ENCODE measurements at places on chromosomes 2 and 18. TPM values are rescaled to one million over a fixed set of nuclear protein-coding genes. Genes with fewer than 3 reads are reported as not detected.

GRCh38 chr2:68103030-68103708, 40.4 kb upstream of the C1D start:
- DNase-seq: no peak

GRCh38 chr2:139214801-139215200, 434.6 kb upstream of the NXPH2 start:
- no peak for DNase-seq

- DNase-seq: no peak
Observed at GRCh38 chr18:47184419-47185050, 8.4 kb upstream of the IER3IP1 start.

- peak; percentile 24 for DNase-seq
Observed at GRCh38 chr2:157874997-157875640, 1.0 kb downstream of the ACVR1 start.

GRCh38 chr2:80246534-80246933, 58.0 kb downstream of the LRRTM1 start:
- no peak for DNase-seq

GRCh38 chr18:31241900-31242409, 76.0 kb upstream of the DSG1 start:
- peak; percentile 77 for DNase-seq

- no peak for DNase-seq
Observed at GRCh38 chr2:21039080-21039556, 4.8 kb downstream of the APOB start.

- no peak for DNase-seq
Observed at GRCh38 chr2:1248187-1248586, 165.1 kb upstream of the TPO start.

DNA sequence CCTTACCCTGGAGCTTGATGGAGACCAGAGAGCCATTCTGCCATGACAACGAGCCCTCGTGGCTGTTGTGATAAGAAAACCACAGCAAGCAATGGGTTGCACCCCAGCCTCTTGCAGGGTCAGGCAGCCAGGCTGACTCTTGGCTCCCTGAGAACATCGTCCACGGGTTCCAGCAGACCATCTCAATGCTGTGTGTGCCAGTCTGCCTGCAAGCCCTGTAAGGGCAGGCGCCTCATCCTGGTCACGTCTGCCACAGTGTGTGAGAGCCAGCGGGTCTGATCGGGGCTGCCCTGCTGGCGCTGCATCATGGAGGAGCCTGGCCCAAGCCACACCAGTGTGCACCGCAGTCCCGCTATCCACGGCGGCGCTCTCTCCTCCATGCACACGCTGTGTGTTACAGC, 71.0 kb upstream of the MGAT4A start:
- no peak for DNase-seq

DNA sequence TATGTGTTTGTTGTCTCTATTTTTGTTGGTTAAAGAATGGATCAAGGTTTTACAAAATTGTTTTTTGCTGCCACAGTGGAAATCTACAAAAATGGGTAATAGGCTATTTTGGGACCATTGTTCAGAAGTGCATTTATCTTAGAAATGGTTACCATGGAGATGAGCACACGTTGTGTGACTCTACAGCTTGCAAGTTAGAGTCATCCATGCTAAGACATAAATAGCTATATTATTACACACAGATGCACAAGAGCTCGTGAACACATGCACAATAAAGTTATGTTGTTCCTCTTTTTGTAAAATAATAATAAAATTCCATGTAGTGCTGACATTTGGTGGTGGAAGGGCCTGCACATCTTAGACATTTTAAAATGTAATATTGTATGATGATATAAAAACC, 15.5 kb upstream of the DUSP19 start:
- no peak for DNase-seq

- no peak for DNase-seq
Observed at GRCh38 chr2:203469546-203469945, 65.6 kb downstream of the RAPH1 start.

DNA sequence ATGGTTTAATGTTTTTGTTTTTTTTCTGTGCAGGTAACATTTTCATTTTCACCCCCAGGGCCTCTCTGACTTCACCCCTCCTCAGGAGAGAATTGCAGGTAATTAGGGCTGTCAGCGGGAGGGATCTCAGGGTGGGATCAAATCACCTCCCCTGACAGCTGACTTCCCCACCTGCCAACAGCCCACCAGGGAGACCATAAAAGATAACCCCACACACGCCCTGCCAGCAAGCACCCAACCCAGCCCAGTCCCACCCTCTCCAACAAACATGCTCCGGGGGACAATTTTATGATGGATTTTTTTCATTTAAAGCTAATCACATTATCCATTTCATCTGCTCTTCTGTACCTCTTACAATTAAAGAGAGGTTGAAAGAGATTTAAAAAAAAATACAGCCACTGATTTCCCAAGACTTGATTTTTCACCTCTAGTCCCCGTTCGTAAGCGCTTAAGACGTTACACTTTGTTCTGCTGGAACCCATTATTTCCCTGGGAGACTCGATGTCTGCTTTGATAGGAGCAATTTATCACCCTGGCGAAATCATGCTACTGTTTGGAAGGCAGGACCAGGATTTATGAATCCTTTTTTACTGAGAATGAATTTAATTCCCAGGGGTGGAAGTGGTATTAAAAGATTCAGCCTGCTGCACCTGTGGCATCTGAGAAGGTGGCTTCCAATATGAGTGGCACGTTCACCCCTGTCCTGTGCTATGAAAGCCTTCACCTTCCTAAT, 232.9 kb upstream of the ID2 start:
- no peak for DNase-seq

DNA sequence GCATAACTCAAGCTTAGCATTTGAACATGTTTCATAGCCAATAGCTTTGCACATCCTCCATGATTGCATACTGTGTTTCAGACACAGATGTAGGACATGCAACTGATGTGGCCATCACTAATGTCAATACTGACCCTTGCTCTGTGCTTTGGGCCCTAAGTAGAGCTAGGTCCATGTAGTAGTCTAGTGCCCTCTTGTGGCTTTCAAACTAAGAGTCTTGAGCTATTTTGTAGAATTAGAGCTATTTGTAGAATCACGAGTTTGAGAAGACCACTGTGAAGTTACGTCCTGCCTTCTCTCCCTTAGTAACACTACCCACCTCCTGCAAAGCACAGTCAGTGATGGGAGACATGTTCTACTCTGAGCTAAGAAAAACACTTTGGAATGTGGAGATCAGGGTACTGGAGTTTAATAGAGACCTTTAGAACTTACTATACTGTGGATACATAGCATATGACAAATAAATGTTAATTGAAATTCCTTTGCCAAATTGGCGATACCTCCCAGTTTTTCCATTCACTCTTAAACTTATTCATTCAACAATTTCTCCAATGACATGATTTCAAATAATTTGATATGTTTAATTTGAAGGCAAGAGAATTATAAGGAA, 306.5 kb upstream of the TNP1 start:
- DNase-seq: no peak

- no peak for DNase-seq
Observed at GRCh38 chr2:1659951-1660565, 84.3 kb downstream of the PXDN start.

- no peak for DNase-seq
Observed at GRCh38 chr2:109703077-109703476, 88.9 kb downstream of the SOWAHC start.

DNA sequence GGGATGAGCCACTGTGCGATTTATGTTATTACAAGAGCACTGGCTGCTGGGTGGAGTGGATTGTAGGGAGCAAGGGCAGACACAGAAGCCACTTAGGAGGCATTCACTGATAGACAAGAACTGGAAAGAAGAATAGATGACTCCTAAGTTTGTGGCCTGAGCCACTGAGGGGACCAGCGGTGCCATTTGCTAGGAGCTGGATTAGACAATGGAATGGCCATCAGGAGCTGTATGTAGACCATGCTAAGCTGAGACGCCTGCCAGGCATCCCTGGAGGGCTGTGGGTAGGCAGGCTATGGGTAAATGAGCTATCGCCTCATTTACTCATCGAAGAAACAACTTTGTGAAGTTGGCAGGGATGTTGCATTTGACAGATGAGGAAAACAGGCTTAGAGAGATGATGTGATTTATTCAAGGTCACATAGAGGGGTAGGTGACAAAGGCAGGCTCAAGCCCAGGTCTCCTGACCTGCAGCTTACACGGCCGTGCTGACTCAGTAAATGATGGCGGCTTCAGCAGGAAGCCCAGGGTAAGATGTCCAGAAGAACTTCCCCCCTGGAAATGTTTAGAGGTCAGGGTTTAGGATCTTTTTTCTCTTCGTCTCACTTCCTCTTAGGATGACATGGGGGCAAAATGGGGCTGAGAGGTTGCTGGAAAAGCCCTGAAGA, 2.8 kb downstream of the MFSD2B start:
- DNase-seq: no peak

DNA sequence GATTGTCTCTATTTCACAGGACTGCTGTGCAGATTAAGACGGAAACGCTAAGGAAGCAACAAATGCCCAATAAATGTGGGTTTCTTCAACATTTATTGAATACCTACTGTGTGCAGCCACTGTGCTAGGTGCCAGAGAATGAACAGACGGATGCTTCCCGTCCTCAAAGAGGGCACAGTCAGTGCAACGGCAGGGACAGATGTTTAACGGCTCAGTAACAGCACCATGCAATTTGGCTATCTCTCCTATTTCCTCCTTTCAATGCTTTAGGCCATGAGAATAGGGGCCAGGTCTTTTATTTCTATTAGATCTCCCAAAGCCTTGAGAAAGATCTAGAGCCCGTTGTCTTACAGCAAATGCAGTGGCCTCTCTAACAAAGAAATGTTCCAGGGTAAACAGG, 7.2 kb downstream of the EDAR start:
- DNase-seq: no peak

GRCh38 chr18:46712406-46712805, 44.4 kb downstream of the ST8SIA5 start:
- no peak for DNase-seq

GRCh38 chr2:226478109-226478809, 321.4 kb downstream of the IRS1 start:
- no peak for DNase-seq

DNA sequence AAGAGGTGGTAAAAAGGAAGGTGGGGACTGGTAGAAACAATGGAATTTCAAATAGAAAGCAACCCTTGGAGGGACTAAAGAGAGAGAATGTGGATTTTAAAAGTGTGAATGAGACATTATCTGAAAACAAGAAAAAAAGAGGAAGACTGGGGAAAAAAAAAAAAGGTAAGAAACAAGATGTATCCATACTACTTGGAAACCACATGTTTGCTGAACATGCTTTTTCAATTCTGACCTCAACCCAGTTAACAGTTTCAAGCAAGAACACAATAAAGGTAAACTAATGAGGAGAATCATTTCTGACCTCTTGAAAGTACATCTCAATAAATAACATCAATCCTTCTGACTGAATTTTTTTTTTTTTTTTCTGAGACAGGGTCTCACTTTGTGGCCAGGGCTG, 2.6 kb downstream of the FARSB start:
- DNase-seq: no peak

GRCh38 chr18:27887287-27887686, 289.6 kb downstream of the CDH2 start:
- DNase-seq: no peak

DNA sequence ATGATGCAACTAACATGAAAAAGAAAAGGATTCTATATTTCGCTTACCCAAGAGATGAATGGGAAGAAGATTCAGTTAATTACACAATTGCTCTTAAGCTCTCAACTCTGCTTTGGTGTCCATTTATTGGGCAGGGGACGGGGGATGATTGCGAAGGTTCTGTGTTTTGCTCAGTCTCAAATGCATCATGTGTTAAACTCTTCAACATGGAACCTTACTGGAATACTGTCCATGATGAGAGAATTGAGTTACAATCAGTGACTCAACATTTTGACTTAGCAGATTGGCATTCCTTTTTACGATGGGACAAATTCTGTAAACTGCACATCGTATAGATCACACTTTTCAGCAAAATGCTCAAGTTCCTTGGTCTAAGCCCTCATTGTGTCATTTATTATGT, 135.6 kb downstream of the RBMS1 start:
- DNase-seq: no peak

DNA sequence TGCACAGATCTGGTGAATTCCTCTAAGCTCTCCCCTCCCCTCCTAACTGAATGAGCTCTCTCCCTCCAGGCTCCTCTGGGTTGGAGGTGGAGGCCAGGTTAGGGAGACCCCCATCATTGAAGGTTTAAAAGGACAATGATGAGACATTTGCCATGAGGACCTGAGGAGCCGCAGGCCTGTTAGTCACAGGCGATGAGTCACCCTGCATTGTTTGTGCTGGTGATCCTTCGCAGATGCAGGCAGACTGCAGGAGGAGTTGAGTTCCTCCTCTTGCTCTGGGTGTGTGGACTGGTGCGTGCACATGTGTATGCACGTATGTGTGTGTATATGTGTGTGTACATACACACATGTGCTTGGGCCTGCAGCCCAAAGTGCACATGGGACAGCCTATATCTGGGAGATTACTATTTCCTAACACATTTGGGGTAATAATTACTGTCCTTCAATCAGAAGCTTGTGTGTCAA, 42.0 kb downstream of the MCFD2 start:
- no peak for DNase-seq

DNA sequence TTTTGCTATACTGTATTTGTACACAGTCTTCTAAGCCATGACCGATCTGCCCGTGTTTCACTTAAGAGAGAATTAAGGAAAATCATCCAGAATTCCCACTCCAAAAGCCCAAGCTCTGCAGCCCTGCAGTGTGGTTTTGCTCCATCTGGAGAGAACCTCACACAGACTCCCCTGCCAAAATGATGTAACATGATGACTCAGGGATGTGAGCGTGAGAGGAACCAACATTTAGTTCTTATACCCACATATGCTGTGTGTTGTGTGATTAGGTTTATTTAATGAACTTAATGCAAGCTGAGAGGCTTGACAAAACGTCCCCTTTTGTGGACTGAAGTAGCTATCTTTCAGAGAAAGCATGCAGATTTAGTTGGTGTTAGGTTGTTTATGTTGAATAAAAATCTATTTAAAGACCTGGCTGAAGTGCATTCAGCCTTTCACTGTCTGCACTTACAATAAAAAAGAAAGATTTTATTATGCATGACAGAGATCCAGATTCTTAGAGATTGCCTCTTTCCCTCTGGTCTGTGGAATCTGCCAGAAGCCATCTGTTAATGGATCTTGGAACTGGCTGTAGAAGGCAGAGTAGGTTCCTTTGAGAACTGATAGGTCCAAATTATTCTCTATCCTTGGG, 6.3 kb downstream of the RAB12 start:
- no peak for DNase-seq

Gene CFC1
- not detected for total RNA-seq

Gene CYP27A1
- 9.3 TPM for total RNA-seq

Gene ALKAL2
- 4.3 TPM for total RNA-seq

Gene RUFY4
- 0.31 TPM for total RNA-seq

Gene AGAP1
- total RNA-seq: 49.1 TPM

Gene RAD51AP2
- 0.30 TPM for total RNA-seq

Gene FER1L5
- total RNA-seq: 1.1 TPM

All from WTC11 (cell line).